Activated T-helper 9 cell treated with anti-CD3 and anti-CD28 coated beads, Interleukin-2, amount 50 U/mL, for 16 hours (primary cell): ENCODE measurements at places on chromosomes 11 and 22.

GRCh38 chr22:44182588-44183286, 2.0 kb downstream of the PARVG start:
- DNase-seq: peak; percentile 6

DNA sequence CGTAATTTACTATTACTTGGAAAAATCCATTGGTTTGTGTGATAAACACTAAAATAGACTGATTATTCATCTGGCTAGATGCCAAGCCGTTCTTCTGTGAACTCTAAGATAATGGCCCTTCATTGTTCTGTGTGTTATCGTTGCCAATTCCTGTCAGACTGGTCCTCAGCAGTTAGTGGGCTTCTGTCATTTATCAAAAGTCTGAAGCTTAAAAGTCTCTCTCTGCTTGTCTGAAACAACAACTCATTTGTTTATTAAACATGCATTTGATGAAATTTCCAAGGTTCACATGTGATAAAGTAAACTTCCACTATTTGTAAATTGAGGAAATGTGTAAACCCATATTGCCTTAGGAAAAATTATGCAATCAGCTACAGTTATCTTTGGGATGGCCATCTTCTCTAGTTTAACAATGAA, 21.1 kb upstream of the RDX start:
- DNase-seq: no peak

DNA sequence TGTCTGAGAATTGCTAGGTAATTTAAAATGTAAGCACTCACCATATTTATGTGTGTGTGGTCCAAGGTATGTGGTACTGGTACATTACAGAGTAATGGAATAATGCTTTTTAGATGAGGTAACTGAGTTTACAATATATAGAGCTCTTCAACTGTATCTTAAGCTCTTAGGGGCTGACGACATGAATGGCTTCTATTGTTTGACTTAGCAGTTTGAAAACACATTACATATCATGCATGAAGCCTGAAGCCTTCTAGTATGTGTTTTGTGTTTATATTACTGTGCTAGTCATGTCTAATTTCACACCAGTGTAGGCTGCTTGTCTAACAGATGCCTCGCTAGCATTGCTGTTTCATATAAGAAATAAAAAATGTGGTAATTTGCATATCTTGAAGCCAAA, 37.2 kb downstream of the GAS2 start:
- DNase-seq: no peak

- DNase-seq: no peak
Measured at GRCh38 chr22:37657590-37658132, 862 bp upstream of the PDXP start.

- no peak for DNase-seq
Measured at GRCh38 chr22:49205483-49205800, 622.2 kb downstream of the BRD1 start.

DNA sequence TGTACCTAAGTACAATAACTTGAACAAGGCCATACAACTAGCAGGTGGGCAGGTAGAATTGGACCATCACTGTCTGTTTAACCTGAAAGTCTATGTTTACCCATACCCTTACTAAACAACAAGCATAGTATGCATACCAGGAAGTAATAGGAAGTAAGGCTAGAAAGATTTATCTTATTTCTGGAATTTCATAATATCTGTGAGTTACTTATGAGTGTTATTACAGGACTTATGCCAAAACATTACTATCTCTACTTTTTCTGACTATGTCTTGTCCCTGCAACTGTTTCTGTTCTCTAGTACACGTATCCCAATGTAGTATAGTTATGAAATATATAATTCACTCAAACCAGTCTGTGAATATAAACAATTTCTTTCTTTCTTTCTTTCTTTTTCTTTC, 1400.8 kb upstream of the TENM4 start:
- DNase-seq: no peak

GRCh38 chr11:114612686-114613085, 17.1 kb upstream of the NXPE4 start:
- DNase-seq: no peak

DNA sequence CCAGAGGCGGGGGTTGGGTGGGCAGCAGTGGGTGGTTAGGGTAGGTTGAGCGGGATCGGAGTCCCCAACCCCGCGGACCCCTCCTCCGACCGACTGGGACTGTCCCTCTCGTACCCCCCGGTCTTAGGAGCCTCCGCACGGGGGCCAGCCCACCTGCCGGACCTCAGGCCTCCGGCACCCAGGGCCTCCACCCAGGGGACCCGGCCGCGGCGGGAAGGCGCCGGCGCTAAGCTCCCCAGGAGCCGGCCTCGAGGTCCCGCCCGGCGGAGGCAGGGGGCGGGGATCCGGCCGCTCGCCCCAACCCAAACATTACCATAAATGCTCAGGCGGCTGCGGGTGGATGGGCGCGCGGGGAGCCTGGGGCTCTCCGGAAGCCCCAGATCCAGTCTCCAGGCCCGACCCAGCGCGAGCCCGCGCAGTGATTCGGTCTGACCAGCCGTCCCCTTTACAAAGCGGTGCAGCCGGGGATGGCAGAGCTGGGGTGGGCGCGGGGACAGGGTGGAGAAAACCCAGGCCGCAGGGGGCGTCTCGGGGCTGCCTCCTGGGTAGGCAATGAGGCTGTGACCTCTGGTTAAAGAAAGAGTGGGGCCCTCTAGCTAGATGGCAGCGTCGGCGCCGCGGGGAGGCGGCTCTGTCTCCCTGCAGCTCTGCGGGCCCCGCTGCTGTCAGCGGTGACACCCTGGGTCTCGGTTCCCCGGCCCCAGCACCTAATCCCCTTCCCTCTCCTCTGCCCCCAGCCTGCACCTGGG, 4.0 kb upstream of the MCAM start:
- peak; percentile 30 for DNase-seq

DNA sequence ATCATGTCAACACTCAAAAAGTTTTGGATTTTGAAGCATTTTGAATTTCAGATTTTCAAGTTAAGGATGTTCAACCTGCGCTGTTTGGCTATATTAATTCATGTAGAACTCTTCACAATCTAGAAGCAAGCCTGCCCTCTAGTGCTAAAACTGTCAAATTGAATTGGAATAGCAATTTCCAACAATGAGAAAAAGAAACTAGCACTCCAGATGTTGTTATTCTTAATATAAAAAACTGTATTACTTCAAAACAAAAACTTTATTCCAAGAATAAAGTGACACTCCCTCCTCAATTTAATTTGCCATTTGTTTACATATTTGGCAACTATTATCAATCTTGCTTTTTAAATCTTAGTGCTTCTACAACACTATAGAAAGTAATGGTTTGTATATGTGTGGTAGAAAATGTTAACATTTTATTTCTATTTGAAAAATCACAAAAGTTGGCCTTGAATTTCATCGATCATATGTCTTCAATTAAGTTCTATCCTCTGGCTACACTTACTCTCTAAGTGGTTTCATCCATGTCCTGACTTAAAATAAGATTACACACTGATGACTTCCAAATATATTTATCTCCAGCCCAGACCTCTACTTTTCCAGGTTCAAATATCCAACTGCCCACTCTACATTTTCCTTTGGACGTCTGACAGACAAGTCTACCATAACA, 36.6 kb downstream of the DCUN1D5 start:
- DNase-seq: no peak

GRCh38 chr22:48660790-48661740, 1166.6 kb downstream of the BRD1 start:
- no peak for DNase-seq

DNA sequence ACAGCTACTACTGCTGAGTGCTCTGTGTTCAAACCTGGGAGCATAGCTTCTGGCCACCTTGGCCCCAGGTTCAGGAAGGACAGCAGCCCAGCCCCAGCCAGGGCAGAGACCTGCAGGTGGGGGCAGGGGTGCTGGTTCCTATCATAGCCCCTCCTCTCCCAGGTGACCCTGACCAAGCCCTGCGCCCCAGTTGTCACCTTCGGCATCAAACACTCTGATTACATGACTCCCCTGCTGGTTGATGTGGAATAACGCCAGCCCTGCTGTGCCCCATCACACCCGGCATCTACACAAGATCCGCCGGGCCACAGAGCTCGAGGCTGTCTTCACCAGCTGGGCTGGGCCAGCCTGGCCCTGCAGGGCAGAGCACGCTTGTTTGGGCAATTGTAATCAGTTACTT, 6.9 kb downstream of the SCGB1C1 start:
- no peak for DNase-seq

DNA sequence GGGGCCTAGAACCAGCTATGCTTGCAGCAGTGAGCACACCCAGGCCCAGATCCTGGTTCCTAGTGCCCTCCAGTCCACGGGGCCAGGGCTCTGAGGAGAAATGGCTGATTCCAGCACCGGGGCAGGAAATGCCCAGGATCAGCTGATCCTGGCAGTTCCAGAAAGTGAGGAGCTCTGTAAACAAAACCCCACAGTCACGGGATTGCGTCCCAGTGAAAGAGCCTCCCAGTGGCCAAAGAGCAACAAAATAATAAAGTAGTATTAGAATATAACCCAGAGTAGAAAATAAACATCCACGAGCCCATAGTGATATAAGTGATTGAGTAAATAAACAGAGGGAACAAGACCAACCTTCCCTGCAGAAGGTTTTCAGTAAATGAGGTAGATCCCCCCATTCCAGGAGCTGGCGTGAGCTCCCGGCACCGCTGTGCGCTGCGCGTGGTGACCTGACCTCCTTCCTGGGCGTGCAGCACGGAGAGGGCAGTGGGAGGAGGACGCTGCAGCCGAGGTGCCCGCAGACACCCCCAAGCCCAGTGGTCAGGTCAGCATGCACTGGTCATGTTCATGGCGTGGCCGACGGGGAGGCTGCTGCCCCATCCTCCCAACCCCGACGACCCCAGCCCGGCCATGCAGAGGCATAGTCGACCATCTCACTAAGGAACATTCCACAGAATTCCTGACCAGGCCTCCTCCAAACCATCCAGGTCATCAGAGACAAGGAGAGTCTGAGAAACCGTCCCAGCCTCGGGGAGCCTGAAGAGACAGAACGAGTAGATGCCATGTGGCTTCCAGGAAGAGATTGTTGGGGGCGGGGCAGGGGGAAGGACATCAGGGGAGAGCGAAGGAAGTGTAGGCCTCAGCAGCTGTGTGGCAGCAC, 19.8 kb downstream of the PTDSS2 start:
- DNase-seq: no peak

DNA sequence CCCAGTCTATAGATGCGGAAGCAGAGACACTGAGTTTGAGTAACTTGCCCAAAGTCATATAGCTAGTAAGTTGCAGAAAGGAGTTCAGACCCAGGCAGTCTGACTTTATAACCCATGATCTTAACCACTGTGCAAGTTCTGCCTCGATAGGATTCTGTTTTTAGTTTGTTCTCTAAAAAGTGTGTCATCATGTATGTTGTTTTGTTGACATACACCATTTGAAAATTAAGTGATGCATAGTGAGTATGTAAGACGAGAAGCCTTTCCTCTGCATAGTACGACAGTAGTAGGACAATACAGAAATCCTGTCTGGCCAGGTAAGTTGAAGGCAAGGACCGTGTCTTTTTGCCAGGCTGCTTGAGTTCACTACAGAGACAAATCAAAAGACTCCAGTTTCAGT, 3.3 kb downstream of the ZC3H12C start:
- no peak for DNase-seq

DNA sequence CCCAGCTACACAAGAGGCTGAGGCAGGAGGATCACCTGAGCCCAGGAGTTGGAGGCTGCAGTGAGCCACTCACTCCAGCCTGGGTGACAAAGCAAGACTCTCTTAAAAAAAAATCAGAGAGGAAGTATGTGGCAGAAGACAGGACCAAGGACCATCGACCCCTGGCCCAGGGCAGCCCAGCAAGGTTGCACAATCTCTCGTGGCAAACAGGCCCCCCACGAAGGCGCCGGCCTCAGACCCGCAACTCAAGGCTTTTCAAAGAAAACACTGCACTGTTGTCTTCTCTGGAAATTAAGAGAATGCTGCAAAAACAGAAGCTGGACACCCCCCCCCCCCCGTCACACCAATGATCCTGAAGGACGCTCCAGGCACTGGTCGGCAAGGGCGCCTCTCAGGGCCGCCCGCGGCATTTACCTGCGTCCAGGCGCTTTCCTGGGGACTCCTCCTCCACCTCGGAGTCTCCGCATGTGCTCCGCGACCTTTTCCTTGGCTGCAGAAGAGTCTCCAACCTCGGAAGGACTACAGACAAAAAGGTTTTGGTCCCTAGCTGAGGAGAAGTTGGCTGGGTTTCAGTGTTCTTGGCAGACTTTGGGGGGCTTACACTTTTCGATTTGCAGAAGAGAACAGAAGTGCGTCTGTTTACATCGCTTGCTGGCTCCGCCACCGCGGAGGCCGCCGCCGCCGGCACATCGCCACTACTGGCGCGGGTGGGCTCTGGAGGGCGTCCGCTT, 40.5 kb downstream of the BRD1 start:
- DNase-seq: no peak

GRCh38 chr22:49349841-49350381, 477.8 kb downstream of the BRD1 start:
- no peak for DNase-seq

GRCh38 chr11:9639985-9640384, 23.9 kb upstream of the SWAP70 start:
- DNase-seq: no peak

- no peak for DNase-seq
Measured at GRCh38 chr11:132971351-132971750, 561.0 kb downstream of the OPCML start.

DNA sequence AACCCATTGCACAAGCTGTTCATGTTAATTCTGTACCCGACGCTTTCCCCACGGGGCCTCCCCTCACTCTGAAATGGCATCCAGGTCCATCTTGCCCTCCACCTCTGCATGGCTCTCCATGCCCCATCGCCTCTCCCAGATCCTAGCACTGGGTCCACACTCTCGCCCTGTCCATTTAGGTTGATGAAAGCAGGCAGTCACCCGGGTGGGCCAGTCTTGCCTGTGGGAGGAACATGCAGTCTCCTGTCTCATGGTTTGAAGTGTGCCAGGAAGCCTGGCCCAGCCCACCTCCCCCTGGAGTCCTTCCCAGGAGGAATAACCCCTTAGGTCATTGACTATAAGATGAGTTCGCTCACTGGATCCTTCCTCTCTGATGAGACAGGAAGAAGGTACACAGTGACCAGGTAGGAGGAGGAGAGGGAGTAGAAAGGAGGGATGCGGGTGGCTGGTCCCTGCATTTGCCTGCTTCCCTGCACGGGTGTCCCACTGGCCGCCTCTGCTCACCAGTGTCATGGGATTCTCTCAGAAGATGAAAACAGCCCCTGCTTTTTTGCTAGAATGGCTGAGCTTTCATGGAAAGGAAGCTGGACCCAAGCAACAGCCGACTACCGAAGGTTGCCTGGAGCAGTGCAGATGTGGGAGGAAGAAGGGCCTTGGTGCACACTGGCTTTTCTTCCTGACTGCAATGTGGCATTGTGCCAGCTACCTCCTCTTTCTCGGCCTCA, 6.8 kb downstream of the TMEM121B start:
- no peak for DNase-seq

DNA sequence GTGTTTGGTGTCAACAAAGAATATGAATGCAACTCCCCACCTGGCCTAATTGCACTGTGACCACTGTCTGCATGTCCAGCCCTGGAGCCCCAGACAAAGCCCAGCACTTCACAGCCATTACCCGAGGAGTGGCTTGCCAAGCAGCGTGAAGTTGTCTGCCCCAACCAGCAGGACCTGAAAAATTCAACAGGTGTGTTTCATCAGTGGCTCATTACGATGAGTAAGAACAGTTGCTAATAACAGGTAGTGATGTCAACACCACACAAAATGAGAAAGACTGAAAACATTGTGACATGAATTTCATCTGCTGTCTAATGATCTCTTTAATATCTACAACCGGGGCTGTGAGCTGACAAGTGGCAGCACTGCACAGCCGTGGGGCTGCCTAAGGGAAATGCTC, 10.3 kb downstream of the MRPL21 start:
- DNase-seq: no peak
